GM12891 (cell line): ENCODE measurements at places on chromosomes 6 and 20.

DNA sequence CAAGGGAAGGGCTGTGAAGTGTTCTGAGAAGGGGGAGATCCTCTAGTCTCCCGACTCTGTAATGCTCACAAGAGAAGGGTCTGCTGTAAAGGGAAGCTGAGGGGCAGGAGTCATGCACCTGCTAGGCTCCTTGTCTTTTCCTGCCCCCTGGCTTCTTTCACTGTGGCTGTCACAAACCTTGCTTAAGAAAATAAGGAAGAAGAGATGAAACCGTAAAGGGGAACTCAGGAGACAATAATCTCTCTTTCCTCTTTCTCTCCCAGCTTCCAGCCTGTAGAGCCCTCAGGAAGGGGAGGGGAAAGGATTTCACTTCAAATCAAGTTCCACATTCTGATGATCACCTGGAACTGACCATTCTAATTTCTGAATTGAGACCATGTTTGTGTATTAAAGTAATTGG is 26.3 kb downstream of the SLC13A3 start:
- DNase-seq: no peak

- no peak for DNase-seq
Observed at GRCh38 chr20:8663424-8663823, 405.5 kb upstream of the PLCB4 start.

DNA sequence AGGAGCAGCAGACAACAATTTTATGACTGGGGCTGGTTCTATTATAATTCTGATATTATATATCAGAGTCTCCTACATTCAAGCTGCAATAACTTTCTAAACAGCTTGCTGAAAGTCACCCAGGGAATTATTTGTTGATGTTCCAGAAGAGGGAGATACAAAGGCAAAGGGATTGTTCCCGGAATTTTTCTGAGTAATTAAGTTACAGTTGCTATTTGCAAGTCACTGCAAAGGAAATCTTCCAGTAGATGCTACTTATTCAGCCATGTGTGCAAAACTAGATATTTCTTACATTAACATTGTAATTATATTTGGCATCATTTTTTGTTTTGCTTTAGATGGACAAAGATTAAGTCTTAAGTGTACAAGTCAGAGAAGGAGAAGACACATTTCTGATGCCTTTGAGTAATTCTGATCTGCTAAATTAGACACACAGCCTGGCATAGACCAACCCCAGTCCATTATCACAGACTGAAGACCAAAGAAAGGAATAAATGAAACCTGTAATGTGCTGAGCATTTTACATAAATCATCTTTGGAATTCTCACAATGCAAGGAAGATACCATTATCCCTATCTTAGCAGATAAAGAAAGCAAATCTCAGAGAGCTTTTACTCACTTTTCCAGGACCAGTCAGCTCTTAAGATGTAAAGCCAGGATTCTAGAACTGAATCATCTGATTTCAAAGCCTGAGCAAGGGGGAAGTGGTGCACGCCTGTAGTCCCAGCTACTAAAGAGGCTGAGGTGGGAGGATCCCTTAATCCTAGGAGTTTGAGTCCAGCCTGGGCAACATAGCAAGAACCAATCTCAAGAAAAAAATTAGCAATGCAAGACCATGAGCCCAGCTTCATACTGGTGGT is 62.6 kb upstream of the AKAP12 start:
- no peak for DNase-seq

- DNase-seq: no peak
Observed at GRCh38 chr6:36028877-36029324, 1.3 kb downstream of the MAPK14 start.

- no peak for DNase-seq
Observed at GRCh38 chr6:20013066-20013861, 176.1 kb downstream of the ID4 start.

- DNase-seq: no peak
Observed at GRCh38 chr6:1079525-1079924, 232.4 kb upstream of the FOXQ1 start.

DNA sequence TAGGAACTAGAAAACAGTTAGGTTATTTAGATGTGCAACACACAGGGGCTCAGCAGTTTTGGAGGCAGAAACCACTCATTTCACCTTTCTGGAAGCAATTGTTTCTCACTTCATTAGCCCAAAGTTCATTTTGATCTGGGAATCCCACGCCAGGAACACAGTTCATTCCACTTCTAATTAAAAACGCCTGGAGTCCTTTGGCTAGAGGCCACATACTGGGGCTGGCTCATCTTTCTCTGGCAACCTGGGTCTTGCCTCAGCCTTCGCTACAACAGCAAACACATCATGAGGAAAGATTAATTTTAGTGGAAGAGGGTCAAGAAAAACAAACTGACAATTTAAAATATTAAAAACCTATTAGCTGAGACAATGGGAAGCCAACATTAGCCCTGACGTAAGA is 69.7 kb downstream of the RFPL4B start:
- DNase-seq: no peak

- DNase-seq: no peak
Observed at GRCh38 chr6:169867751-169868191, 116.3 kb downstream of the ERMARD start.
